ENCODE measurements at places on chromosomes 11 and 22.

DNA sequence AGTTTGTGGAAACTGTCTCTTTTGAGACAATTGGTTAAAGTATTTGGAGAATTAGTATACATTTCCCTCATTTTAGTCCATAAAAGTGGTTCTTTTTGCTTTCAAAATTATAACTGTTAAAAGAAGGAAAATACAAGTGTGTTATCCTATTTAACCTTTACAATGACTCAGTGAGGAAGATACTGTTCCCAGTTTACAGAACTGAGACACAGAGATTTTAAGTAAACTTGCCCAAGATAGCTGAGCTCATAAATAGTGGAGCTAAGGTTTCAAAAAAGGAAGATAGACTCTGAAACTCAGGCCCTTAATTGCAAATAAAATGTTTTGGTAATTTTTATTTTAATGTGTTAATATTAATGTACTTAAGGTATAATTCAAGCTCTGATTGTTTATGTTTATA is 58.9 kb downstream of the DKK3 start:
- DNase-seq, result no peak

- DNase-seq, result peak; percentile 91
These were observed 12.9 kb downstream of the EHD1 start for GRCh38 chr11:64865286-64866172.

DNA sequence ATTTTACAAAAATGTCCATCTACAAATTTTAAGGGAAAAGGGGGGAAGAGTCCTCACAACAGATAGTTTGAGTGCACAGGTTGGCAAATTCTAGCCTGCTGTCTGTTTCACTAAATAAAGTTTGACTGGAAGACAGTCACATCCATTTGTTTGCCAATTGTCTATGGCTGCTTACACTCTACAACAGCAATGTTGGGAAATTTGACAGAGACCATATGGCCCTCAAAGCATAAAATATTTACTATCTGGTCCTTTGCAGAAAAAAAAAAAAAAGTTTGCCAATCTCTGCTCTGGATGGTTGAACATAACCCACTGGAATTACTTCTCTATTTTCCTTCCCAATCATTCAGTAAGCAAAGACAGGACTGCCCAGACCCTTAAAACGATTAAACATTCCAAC is 88.2 kb downstream of the FCHSD2 start:
- peak; percentile 25 for DNase-seq

DNA sequence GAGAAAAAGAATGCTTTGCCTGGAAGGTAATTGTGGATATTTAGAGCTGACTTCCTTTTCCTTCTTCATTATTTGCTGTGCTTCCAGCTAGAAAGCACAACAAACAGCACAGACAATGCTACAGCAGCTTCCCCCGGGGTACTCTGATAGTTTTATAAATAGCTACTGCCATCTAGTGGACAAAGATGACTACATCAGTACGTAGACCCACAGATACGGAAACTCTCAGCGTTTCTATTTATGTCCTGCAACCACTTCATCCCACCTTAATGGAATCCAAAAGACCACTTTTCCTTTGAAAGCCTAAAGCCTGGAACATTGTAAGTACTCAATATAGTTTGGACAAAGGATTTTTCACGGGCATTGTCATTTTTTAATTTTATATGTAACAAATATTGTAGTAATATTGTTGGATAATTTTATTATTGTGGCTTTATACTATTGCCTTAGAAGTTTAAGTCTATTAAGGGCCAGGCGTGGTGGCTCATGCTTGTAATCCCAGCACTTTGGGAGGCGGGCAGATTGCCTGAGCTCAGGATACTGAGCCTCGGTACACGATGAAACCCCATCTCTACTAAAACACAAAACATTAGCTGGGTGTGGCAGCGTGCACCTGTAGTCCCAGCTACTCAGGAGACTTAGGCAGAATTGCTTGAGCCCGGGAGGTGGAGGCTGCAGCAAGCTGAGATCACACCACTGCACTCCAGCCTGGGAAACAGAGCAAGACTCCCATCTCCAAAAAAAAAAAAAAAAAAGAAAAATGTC is 7.5 kb downstream of the HSPA8 start:
- DNase-seq, result peak; percentile 67

DNA sequence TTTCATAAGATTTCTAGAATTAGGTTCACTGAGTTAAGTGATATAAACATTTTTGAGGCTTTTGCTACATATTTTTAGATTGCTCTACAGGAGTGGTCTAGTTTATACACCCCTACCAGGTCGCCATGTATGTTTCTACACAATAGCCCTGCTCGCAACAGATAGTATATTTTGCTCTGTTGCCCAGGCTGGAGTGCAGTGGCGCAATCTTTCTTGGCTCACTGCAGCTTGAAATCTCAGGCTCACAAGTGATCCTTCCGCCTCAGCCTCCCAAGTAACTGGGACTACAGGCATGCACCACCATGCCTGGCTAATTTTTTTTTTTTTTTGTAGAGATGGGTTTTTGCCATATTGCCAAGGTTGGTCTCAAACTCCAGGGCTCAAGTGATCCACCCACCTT is 10.4 kb downstream of the ZNRF3 start:
- DNase-seq, result peak; percentile 44

All from MV-4-11 (cell line).